IPS DF 19.7 (cell line): ENCODE measurements at places on chromosomes 7 and 10.

GRCh38 chr10:92218569-92218968 is 72.3 kb downstream of the CPEB3 start:
- DNase-seq: no peak

- no peak for DNase-seq
Measured at GRCh38 chr10:30534465-30535144, 94.9 kb downstream of the LYZL2 start.

DNA sequence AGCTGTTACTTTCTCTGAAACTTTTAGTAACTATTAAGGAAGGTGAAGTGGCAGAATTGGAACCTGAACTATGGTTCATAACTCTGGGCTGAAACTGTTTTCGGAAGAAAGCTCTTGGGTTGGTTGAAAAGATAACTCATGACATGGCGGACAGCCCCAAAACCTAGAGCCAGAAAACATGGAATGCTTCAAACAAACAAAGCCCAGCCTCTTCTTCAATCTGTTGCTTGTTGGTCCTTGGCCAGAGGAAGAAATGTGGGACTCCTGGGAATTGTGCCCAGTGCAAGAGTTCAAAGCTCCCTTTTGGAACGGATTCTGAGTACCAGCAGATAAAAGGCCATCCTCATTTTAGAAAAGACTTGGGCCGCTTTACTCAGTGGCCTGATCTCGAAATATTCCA is 52.9 kb upstream of the CACNB2 start:
- no peak for DNase-seq

DNA sequence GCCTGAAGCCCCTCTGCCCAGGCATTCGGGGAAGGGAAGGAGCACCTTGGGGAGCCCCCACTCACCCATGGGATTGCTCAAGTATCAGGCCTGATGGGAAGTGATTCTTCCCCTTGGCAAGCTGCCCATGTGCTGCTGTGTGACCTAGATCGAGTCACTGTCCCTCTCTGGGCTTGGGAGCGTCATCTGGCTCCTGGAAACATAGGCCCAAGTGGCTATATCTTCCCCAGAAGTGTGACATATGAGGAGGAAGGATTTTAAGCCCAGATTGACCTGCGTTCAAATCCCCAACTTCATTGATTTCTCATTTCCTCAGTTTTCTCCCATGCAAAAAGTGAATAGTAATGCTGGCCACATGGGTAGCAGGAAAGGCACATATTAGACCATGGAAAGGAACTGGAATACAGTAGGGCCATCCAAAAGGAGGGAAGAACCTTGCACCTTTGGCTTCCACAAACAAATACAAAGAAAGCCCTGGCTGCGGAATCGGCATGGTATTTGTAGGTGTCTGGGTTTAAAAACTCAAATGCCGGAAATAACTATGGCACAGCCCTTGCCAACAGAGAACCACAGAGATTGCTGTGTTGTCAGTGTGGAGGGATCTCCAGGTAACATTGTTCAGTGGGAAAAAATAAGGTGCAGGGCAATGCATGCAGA is 169.5 kb upstream of the ZMIZ1 start:
- DNase-seq: no peak
